ENCODE measurements at places on chromosomes 3 and 15. TPM values are rescaled to one million over a fixed set of nuclear protein-coding genes. Genes with fewer than 3 reads are reported as not detected.

Gene DPP8
- total RNA-seq, result 20.5 TPM

Gene DCLK3
- total RNA-seq, result not detected

Gene ALS2CL
- total RNA-seq, result 89.0 TPM

Gene SPESP1
- 9.2 TPM for total RNA-seq

Gene TRH
- total RNA-seq, result not detected

Gene BCHE
- 0.08 TPM for total RNA-seq

Gene BDH1
- total RNA-seq, result 17.8 TPM

Gene EPB42
- total RNA-seq, result not detected

Gene C3orf38
- total RNA-seq, result 11.2 TPM

Gene GP9
- not detected for total RNA-seq

Gene MESD
- 22.7 TPM for total RNA-seq

Gene HEG1
- total RNA-seq, result 19.3 TPM

Gene GPR176
- total RNA-seq, result 17.5 TPM
